Hematopoietic multipotent progenitor cell treated with erythropoietin and hydrocortisone succinate and interleukin-3 and kit ligand, for 17 days (in vitro differentiated cells): ENCODE measurements at places on chromosomes 12 and 14.

DNA sequence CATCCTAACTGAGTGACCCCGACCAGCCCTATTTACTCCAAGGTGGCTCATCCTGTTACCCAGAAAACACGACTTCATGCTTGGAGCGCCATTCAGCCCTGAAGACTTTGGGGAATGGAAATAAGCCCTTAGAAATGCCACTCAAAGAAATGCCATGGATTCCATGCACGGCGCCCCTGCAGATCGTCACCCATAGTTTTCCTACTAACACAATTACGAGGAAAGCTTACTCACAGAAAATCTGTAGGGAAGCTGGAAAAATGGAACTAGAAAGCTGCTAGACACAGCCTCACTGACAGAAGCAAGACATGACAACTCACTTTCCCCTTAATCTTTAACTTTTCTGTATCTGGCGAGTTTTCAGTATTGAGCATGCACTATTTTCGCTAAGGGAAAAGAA, 19.5 kb downstream of the NUAK1 start:
- no peak for DNase-seq

DNA sequence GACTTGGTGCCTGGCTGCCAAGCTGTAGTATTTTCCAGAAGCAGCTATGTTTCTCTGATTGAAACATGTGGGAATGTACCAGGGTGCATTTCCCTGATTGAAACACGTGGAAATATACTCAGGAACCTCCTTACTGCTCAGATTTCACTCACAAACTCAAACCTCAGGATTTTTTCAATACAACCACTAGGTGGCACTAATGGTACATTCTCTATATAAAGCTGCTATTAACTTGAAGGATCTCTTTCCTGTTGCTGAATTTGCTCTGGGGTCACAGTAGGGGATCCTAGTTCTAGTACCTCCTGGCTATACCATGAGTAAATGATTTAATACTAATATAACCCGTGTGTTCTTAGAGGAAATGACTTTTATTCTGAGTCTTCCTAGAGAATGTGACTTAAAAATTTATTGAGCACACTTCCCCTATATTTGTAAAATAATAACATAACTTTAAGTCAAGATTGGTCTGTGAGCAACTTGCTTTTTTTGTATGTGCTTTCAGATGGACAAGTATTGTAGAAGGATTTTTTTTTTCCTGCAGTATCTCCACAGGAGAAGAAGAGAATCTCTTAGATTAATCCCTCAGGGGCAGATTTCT, 173.8 kb upstream of the MIS18BP1 start:
- peak; percentile 7 for DNase-seq

DNA sequence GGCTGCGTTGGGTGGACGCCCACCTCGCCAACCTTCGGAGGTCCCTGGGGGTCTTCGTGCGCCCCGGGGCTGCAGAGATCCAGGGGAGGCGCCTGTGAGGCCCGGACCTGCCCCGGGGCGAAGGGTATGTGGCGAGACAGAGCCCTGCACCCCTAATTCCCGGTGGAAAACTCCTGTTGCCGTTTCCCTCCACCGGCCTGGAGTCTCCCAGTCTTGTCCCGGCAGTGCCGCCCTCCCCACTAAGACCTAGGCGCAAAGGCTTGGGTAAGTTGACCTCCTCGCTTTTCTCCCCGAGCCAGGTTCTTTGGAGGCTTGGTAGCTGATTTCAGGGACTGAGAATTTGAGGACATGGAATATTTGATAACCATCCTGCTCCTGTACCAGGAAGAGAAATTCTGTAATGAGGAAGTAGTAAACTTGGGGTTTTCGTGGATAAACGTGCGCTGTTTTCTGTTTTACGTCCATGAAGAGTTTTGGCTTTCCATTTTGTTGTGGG, 530 bp downstream of the APAF1 start:
- DNase-seq: peak; percentile 19

DNA sequence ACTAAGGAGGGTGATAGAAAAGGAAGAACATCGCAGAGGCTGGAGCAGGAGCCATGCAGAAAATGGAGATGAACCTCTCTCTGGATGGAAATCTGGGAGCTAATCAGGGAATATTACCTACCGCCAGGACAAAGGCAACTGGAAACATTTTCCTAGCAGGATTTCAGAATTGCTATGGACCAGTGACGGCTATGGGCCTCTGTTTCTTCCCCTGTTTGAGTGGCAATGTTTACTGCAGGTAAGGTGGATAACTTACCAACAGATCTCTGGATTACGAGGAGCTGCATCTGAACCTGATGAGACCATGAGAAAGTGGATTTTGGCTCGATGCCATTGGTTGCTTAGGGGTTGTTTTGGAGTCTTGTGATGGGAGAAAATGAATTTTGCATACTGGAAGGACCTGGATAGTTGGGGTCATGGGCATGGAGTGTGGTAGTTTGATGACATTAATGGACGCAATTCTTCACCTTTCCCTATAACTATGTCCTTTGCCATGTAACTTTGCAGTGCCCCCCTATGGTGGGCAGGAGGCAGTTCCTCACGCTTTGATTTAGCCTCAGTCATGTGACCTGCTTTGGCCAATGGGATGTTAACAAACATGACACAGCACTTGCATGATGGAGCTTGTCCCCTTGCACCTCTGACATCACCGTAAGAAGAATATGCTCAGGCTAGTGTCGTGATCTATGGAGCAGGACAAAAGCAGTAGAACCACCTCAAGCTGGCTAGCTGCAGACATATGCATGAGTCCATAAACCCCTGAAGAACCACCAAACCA, 51.1 kb downstream of the CALM1 start:
- peak; percentile 8 for DNase-seq

DNA sequence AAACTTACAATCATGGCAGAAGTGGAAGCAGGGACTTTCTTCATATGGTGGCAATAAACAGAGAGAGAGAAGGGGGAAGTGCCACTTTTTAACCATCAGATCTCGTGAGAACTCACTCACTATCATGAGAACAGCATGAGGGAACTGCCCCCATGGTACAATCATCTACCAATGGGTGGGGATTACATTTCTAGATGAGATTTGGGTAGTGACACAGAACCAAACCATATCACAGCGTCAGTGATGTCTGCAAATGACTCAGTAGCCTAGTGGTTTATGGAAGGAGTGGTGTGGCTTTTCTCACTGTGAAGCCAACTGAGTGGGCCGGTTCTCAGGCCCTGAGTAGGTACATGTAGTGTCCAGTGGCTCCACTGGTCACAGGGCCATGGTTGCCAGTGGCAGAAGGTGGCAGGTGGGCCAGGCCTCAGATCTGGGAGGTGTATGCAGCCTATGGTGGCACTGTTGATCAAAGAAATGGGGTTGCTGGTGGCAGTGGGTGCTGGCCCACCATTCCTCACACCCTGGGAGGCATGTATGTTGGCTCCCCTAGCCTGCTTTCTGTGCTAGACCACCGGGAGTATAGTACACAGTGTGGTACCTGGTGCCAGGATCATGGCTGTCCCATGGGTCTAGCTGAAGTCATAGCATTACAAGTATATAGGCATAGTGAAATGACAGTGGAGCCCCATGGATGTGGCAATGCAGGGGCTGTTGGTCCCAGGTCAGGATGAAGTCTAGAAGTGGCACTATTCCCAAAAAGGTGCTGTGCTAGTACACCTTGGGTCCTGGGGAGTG, 191.9 kb downstream of the NUBPL start:
- DNase-seq: no peak

DNA sequence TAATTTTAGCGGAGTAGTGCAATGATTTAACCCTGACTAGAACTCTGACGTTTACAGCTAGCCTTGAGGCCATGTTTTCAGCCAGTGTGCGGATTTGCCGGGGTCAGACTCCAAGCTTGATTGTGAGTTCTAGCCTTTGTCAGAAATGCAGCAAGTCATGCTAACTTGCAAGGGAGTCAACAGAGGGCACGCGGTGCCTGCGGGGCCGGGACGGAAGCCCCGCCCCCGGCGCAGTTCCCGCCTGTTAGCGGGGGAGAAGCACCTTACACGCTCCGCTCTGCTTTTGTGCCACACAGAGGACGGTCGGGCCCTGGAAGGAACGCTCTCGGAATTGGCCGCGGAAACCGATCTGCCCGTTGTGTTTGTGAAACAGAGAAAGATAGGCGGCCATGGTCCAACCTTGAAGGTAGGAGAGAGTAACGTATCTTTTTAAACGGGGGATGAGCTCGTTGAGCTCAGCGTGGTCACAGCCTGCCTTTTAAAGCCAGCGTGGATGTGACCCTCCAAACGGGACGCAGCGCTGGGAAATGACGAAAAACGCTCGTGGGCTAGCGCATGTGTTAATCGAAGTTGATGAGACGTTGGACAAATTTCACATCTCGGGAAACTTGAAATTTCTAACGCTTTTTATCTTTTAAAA, 14.8 kb upstream of the EID3 start:
- peak; percentile 84 for DNase-seq

DNA sequence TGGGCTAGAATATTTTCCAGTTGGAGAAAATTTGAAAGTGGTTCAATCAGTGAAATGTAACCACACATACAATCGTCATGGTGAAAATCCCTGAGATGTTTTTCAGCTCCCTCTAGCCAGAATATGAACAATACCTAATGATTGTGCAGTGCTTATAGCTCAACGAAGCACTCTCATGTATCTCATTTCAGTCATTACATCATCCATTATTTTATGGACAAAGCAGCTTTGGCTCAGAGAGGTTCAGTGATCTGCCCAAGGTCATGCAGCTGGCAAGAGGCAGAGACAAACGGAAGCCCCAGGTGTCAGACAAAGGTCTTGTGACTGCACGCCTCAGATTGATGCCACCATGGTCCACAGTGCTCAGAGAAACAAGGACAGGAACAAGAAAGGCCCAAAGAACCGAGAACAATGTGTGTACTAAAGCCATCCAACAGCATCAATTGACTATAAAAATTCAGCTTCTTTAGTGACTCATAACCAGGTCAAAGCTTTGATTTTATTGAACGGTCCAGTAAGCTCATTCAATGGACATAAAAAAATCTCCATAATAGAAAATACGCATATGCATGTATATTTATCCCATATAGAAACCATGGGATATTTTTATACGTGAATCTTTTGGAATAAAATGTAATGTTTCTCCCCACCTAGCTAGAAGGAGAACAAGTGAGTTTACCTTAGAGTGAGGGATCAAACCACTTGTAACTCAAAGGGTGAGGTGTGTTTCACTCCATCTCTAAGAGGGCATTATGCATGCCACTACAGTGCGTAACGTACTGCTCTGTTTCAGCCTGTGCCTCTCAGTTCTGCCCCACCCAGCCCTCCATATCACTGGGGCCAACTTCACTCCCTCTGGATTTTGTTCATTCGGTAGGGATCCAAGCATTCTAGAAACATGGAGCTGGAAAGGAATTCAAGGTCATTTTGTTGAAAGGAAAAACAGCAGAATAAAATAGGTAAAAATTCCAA, 141.8 kb downstream of the GRIN2B start:
- DNase-seq: no peak

- DNase-seq: no peak
These were observed 23.9 kb upstream of the TEX22 start for GRCh38 chr14:105374389-105374788.

GRCh38 chr12:80412343-80412953, 31.6 kb upstream of the PTPRQ start:
- DNase-seq: peak; percentile 24
